ENCODE measurements at places on chromosomes 7 and 10.
A peak's percentile ranks its signal among the peaks of the same experiment; 100 is the strongest.

DNA sequence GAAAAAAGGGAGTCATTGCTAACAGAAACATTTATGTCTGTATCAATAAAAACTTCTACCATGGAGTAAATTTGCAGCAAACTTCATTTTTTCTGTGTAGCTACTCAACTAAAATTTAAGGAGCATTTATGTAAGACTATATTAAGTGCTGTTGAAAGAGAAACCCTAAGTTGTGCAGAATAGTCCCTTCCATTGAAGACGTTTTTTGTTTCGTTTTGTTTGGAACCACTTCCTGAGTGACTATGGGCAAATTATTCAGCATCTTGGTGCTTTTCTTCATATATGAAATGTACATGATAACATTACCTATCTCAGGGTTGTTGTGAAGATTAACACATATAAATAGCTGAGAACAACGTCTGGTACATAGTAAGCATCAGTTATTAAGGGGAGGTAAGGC, 24.3 kb downstream of the SEM1 start:
- no peak for DNase-seq

DNA sequence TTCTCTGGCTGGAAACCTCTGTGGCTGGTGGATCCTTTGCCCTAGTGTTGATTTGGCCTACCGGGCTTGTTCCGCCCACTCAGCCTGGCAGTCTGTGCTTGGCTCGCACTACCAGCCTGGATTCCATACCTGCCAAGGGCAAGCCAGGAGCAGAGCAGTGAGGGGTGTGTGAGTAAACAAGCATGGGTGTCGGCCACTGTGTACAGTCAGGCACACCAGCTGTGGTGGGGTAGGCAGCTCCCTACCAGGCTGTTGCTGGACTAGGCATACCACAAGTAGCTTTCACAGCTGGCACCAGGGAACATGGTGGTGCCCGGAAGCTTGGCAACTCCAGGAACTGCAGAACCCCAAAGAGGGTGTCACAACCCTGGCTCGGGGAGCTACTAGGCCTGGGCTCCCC, 942.9 kb upstream of the LRRN3 start:
- no peak for DNase-seq

DNA sequence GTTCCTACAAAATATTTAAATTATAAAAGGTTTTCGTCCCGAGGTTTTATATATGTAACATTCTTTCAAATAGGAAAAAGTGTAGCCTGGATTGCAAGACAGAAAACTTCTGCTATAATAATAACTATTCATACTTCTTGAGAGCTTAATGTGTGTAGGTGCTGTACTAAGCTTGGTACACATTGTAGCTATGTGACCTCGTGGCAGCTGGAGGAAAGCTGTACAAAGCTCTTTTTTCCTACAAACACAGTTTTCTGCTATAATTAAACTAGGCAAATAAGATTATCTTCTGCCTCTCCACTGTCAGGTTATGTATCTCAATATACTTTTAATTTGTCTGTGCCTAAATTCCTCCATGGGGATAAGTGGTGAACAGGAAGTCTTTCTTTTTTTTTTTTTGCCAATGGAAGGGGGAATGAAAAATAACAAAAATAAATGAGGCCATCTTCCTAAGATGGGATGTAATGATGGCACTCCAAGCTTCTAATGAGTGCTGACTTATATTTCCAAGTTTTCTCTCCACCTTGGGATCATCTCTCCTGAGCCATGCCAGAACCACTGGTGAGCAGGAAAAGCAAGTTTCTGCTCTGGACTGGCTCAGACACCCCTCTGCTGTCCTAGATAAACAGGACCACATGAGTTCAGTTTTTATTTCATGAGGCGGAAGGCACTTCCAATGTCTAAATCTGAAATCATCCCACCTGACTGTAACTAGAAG, 9.9 kb downstream of the SGMS1 start:
- DNase-seq, result no peak

DNA sequence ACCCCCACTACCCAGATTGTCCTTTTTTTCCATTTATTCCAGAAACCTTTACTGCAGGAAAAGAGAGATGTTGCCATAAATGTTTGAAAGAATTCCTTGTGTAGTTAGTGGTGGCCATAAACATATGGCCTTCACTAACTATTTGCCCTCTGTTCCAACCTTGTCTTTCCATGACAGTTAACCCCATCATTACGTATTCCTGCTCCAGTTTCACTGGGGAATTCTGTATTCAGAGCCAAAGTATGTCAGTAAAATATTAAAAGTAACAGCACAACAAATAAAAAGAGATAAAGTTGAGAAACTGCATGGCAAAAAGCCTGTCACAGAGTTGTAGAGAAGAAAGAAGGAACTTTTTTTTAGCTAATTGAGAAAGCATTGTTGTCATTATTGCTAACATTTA, 261.3 kb downstream of the BICC1 start:
- DNase-seq, result no peak

- no peak for DNase-seq
These were observed 48.9 kb downstream of the ZNF277 start for GRCh38 chr7:112255388-112255720.

DNA sequence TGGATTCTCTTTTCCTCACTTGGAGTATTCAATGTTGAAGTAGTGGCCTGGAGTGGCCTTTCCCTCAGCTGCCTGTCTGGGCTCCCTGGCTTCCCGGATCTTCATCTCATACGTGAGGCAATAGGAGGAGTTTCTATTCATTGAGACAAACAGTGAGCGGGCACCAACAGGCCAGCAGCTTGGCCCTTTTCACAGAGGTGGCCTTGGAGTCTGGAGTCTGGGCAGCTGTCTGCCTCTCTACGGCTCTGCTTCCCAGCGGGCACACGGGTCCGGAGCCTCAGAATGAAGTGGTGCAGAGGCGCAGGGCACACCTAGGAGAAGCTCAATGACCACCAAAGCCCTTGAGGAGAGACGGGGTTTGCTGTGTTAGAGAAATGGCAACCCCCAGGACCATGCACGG, 169.4 kb downstream of the CCDC3 start:
- no peak for DNase-seq

DNA sequence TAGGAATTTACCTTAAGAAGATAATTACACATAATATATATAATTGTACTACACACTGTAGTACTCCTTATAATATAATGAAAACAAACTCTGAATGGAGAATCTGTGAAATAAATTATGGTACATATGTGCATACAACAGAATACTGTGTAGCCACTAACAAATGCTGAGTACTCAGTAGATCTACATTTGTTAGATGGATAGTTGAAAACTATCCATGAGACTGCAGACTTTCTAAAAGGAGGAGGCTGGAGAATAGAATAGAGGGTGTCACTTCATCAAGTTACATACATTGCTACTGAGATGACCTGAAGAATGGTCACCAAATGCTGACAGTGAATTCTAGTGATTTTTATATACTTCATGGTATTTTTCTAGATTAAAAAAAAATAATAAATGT, 68.7 kb upstream of the OGDHL start:
- DNase-seq, result no peak

- peak; percentile 83 for DNase-seq
These were observed 33.1 kb downstream of the CACNA2D1 start for GRCh38 chr7:82410461-82410860.

DNA sequence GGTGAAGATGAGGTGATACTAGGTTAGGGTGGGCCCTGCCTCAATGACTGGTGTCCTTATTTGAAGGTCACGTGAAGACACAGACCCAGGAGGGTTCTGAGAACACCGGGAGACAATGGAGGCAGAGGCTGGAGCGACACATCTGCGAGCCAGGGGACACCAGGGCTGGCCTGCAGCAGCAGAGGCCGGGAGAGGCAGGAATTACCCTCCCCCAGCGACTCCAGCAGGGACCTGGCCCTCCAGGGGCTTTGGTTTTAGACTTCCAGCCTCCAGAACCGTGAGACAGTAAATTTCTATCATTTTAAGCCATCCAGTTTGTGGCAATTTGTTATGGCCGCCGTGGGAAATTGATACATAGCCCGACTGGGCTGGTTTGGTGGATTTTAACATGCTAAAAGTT, 152.2 kb downstream of the DNAJB6 start:
- DNase-seq, result no peak

GRCh38 chr10:24969841-24970281, 17.5 kb upstream of the PRTFDC1 start:
- DNase-seq, result no peak

DNA sequence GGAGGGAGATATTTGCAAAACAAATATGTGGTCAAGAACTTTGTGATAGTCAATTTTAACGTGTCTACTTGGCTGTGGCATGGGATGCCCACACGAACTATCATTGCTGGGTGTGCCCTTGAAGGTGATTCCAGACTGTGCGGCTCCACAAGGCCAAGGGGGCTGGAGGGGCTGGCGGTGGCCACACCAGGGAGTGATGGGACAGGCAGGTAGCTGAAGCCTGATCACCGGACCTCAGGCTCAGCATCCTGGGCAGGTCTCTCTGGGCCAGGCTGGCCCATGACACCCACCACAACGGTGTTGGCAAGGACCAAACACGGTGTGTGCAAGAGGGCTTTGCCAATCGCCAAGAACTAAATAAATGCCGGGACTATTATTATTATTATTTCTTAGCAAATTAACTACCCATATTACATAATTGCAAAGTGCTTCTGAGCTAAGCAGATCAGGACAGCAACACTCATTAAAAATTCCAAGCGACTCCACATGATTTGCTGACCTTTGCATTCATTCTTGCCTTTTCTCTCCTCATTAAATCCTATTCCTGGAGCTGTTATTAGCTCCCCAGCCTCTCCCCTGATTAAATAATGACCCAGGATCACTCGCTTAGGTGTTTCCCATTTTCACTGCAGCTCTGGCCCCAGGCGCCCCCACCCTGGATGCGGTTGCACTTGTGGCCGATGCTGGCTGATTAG, 35.4 kb upstream of the PPP2R2D start:
- no peak for DNase-seq

DNA sequence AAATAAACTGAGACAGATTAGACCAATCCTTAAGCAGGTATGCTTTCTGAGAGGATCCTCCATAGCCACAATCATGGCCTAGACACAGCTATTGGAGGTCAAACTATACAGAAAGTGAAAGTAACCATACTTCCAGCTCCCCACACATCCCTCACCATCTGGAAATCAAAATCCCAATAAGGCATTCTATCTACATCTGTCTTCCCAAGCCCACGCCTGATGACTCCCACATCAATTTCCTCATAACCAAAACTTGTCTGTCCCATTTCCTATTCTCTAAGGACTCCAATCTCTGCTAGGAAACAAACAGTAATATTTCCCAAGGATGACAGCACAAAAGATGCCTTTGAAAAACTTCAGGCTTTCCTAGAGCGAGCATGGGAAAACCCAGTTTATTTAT, 247.3 kb upstream of the HPS1 start:
- DNase-seq, result no peak

GRCh38 chr7:122767339-122767738, 64.6 kb upstream of the RNF148 start:
- DNase-seq, result no peak

DNA sequence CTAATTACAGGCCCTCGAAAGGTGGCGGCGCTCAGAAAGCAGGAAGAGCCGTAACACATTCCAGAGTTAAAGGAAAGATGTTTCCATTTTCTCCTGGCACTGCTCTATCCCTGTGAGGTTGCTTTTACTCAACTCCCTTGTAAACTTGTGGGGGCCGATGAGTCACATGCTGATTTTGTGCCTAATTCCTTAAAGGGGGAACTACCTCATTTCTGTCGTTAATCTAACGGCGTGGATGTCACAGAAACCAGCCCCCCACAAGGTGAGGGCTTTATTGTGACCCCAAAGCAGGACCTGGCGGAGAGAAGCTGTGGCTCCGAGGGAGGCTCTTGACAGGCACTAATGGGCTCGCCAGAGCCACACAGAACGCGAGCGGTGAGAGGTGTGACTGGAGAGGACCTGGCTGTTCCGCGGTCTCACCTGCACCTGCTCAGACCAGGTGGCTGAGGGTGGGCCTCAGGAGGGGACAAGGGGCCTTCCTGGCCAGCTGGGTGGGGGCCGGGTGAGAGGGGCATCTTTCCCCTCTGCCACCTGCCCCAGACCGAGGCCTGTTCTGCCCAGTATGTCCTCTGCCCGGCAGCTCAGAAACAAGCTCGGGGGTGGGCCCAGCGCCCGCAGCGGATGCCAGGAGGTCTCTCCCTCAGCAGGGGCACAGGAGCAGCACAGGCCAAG, 50.9 kb downstream of the CALML3 start:
- DNase-seq, result no peak

GRCh38 chr10:23512355-23513058, 73.6 kb downstream of the OTUD1 start:
- DNase-seq, result no peak

GRCh38 chr10:19811540-19811939, 4.7 kb upstream of the PLXDC2 start:
- no peak for DNase-seq

All from psoas muscle (tissue), 8 donors.